ENCODE measurements at places on chromosomes 2 and 18. TPM values are rescaled to one million over a fixed set of nuclear protein-coding genes. Genes with fewer than 3 reads are reported as not detected.
A peak's percentile ranks its signal among the peaks of the same experiment; 100 is the strongest.

- DNase-seq: no peak
These were observed 36.9 kb downstream of the MSH6 start for GRCh38 chr2:47819834-47820233.

- peak; percentile 30 for DNase-seq
These were observed 19.6 kb downstream of the EHBP1 start for GRCh38 chr2:62724886-62725711.

The FAM237A gene
- total RNA-seq: not detected

The ASB18 gene
- total RNA-seq: 0.82 TPM

The GATA6 gene
- total RNA-seq: under 0.01 TPM

The SLC19A3 gene
- 2.0 TPM for total RNA-seq

DNA sequence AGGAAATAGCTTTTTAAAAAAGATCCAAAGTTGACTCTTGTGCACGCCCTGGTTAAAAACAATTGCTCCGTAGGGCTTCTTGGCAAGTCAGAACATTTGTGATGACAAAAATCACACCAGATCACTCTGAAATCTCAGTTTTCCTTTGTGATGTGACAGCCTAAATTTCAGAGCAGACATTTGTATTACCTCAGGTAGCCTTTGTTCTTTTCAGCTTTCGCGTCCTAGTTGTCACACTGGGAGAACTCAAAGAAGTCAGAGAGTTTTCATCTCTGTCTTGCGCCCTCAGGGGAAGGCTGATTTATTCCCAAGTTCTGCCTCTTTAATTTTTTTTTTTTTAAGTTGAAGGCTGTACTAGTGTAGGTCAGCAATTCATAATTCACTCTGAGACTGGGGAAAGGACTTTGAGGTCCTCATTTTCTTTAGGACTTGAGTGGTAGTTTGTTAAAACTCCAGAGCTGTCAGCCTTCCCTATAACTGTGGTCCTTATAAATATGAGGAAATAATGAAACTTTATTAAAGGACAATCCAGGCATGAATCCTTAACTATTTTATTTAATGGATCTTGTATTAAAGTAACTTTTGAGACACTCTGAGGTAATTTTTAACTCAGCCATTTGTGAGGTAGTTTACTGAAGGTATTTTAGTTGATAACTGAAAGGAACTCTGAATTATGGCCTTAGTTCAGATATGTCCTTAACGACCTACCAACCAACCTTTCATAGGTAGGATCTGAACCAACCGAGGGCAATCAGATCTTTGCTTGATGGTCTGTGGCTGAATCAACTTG lies 525.1 kb upstream of the FAM98A start:
- DNase-seq: no peak
